ENCODE measurements at places on chromosomes 4 and X.

DNA sequence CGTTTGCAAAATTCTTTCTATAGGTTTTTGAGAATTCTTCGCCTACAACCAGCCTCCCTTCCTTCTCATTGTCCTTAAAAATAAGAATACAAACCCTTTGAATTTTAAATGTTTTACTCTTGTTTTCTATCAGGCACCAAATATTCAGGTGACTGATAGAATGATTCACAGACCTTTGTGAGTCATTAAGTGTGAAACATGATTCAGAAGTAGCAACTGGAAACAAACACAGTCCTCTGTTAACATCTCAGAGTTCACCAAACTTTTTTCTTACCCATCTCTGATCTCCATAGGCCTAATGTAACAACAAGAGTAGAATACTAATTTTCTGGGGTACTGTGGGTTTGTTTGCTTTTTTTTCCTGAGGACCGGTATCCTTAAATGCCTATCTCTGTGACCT is 63.4 kb upstream of the MAB21L2 start:
- no peak for DNase-seq

- peak; percentile 55 for DNase-seq
Observed at GRCh38 chr4:41957634-41958033, 22.4 kb downstream of the TMEM33 start.

- DNase-seq, result no peak
Observed at GRCh38 chrX:37846141-37846540, 1.2 kb downstream of the DYNLT3 start.

DNA sequence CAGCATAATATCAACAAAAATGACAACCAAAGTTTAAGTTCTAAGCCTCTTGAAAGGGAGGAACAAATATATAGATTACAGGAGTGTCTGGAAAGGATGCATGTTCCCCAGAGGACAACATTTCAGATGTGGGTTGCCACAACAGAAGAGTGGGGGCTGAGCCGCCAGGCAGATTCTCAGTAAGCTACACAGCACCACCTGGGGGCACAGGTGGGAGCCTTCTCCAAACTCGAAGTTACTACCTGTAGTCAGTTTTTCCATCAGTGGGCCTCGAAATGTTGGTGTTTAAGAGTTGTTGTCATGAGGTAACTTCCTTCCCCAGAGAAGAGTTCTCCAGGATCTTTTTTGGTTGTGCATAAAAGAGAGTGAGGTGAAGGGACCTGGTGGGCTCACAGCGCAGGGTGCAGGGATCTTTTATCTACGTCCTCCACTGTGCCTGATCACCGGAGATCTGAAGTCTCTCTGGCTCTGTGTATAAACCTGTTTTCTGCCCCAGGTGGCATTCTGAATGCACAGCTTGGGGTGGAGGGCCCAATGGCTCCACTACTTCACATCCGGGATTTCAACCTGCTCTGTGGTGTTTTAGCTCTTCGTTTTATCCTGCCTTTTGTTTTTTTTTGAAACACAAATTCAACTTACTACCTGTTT is 58.4 kb upstream of the STS start:
- DNase-seq, result peak; percentile 49

DNA sequence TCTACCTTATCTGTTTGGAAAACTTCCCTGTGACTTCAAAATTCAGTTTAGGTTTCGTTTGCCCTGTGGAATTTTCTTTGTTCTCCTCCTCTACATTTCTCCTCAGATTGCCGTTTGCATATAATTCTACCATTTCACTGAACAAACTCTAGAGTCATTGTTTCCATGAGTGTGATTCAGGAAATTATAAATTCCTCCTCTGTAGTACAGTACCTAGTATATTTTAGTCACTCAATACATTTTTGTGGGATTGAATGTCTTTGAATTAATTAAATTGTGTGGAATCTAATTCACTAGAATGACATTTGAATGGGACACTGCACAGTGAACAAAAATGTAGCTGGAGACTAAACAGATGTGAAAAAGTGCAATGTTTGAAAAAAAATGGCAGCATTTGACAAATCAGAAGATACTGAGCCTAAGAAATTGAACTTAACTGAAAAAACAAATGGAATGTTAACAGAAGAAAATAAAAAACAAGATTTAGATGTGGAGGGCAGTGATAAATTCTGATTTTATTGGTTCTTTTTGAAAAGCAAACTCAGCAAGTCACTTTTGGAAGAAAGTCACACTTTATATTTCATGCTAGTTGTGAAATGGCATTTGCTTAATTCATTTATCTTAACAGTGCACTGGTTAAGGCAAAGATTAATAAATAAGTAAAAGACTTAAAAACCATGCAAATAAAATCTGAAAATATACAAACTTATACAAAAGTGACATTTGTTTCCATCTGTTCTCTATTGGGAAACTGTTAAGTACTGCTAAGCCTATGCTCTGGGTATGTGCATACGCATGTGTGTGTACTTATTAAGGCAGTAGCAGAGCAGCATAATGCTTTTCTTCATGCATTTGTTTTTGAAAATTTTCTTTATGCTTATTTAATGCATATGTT is 512.3 kb downstream of the FAT4 start:
- DNase-seq, result no peak

DNA sequence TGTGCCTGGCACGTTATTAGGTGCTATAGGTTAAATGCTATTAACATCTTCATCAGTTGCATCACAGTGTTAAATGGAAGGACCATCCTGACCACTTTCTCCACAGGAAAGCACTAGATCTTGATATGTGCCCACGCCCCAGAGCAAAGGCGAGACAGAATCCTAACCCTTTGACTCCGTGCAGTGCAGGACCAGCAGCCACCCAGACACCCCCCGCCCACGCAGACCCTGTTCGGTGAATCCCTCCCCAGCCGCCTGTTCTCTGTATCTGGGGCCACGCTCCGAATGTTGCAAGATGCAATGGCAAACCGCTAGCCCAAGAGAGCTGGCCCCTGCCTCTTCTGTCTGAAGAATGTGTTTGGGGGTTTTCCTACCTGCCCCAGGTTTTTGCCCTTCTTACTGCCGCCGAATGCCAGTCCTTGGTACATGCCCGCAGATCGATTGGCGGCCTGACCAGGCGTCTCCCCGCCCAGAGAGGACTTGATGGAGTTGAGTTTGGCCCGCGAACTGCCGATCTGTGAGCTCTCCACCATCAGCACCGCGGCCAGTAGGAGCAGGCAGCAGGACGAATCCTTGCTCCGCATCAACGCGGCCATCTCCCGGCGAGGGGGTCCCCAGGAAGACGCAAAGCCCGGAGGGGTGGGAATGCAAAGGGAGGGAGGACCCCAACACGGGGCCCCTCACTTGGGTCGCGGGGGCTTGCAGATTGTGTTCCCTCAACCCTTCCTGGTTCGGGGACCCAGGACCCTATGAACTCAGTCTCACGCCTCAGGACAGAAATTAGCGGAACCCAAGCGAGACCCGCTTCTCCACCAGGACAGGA is 906 bp downstream of the DKK2 start:
- no peak for DNase-seq

GRCh38 chr4:167939863-167940616 is 152.3 kb upstream of the ANXA10 start:
- DNase-seq, result no peak

GRCh38 chr4:114015444-114015899 is 36.0 kb upstream of the ARSJ start:
- DNase-seq, result no peak

GRCh38 chr4:93700571-93700970 is 128.0 kb upstream of the ATOH1 start:
- no peak for DNase-seq

DNA sequence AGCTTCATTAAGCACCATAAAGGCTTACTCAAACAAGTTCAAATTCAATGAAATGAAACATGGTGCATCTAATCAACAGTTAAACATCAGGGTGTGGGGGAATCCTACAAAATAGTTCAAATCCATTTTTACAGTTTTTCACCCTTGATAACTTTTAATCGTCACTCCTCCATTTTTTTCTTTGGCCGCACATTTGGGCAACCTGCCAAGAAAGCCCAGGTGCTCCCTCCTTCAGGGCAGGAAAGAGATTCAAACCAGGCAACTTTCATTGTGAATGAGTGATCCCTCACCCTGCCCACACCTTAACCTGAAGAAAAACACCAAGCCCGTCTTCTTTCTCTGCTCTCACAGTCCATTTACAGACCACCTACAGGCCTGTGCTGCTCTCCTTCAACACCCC is 24.9 kb downstream of the TRIM61 start:
- DNase-seq, result no peak

DNA sequence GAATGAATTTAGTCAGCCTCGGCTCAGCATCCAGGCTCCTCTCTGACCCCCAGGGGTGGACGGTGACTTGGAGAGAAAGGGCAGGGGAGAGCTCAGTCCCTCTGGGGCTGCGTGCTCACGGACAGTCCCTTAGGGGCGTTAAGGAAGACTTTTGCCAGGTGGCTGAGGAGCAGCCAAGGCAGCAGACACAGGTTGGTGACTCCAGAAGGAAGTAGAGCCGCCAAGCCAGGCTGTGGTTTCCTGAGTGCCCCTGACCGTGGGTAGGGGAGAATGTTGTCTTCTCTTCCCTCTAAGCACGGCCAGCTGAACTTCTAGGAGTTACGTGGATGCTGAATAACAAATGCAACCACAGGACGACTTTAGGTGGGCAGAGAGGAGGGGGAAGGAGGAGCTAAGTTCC is 91.0 kb upstream of the MTM1 start:
- no peak for DNase-seq

DNA sequence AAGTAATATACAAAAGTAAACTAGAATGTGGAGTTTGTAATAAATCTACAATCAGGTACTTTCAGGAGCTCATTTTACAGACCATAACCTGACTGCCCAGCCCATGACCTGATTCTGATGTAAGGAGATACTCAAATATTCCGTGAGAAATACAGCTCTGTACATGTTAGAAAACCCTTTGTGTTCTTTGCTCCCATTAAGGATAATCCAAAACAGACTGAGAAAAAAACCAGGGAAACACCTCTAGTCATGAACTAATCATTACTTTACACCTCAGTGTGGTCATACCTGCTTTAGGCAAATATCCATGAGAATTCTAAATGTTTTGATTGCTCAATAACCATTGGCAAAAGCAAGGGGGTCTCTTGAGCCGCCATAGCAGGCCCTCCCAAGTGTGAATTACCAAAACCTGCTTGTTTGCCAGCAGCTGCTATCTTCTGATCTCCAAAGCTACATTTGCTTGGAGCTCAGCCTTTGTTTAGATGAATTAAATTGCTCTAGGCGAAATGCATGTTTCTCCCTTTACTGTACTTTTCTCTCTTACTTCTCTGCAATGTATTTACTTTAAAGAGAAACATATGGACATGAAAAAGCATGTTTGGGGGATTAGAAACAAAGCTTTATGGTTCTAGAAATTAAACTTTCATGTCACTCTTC is 79.1 kb downstream of the ANKRD50 start:
- no peak for DNase-seq

GRCh38 chr4:54909961-54910360 is 215.4 kb downstream of the KDR start:
- DNase-seq, result peak; percentile 11

DNA sequence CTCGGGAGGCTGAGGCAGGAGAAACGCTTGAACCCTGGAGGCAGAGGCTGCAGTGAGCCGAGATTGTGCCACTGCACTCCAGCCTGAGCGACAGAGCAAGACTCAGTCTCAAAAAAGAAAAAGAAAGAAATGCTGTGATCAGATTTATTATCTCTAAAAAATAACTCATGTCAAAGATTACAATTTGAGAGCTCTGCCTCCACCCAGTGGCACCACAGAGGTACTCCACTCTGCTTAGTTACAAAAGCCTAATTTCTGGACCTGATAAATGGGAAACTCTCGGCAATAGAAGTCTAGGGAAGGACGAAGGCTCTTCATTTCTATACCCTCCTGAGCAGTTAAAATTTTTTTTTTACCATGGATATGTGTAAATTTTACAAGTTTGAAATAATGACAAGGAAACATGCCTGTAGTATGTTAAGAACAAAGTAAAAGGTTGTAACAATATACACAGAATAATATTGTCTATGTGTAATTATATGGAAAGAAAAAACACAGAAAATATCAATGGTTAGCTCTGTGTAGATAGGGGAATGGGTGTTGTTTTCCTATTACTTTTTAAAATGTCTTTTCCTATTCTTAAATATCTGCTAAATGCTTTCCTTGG is 149.8 kb downstream of the STIM2 start:
- peak; percentile 71 for DNase-seq

- no peak for DNase-seq
Observed at GRCh38 chr4:76514087-76514486, 79.1 kb downstream of the SHROOM3 start.

DNA sequence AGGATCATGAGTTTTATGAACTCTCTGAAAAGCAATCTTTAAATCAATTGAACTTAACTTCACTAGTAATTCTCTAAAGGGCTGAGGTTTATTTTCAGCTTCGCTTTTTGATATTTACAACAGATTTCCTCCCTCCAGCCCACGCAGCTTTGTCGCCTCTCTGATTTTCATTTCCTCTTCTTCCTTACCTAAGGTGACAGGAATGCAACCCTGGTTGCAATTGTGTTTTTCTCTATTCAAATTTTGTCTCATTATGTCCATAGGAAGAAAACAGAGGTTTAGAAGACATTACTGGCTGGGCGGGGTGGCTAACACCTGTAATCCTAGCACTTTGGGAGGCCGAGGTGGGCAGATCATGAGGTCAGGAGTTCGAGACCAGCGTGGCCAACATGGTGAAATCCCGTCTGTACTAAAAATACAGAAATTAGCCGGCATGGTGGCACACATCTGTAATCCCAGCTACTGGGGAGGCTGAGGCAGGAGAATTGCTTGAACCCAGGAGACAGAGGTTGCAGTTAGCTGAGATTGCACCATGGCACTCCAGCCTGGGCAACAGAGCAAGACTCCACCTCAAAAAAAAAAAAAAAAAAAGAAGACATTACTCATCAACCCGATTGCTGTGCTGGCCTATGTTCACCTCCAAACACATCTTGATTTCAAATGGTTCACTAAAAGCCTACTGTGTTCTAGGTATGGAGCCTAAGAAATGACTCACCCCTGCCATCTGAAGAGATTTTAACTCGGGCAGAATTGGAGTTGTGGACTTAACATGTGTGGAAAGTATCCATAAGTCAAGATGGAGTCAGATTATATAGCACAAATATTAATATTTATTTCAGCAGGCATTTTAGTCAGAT is 36.8 kb downstream of the VSIG4 start:
- DNase-seq, result peak; percentile 43

GRCh38 chr4:150411520-150411919 is 170.4 kb upstream of the MAB21L2 start:
- DNase-seq, result no peak

GRCh38 chrX:108699368-108699767 is 37.0 kb downstream of the IRS4 start:
- DNase-seq, result peak; percentile 18

DNA sequence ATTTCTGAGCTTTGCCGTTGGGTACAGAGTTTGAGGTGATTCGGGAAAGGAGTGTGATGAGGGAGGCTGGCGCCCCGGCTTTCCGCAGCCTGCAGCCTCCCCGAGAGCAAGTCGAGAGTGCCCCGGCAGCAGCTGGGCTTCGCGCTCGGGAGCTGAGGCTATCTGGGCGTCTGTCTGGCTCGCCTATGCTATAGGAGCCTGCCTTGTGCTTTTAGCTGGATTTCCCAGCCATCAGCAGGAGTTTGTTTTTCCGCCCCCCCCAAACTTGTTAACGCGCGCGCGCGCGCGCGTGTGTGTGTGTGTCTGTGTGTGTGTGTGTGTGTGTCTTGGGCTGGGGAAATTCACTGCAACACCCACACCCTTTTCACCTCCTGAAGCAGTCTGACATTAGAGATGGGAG is 765 bp upstream of the DGKK start:
- DNase-seq, result no peak
